ENCODE measurements at places on chromosomes 5 and 9.

- DNase-seq = peak; percentile 33
These were observed 558 bp upstream of the SMAD5 start for GRCh38 chr5:136132087-136132486.

GRCh38 chr9:93299418-93300174, 115.7 kb downstream of the WNK2 start:
- no peak for DNase-seq

- DNase-seq = peak; percentile 71
These were observed 6.9 kb downstream of the UGT3A2 start for GRCh38 chr5:36059571-36060419.

GRCh38 chr9:111527347-111527746, 2.4 kb downstream of the ZNF483 start:
- DNase-seq = peak; percentile 47

DNA sequence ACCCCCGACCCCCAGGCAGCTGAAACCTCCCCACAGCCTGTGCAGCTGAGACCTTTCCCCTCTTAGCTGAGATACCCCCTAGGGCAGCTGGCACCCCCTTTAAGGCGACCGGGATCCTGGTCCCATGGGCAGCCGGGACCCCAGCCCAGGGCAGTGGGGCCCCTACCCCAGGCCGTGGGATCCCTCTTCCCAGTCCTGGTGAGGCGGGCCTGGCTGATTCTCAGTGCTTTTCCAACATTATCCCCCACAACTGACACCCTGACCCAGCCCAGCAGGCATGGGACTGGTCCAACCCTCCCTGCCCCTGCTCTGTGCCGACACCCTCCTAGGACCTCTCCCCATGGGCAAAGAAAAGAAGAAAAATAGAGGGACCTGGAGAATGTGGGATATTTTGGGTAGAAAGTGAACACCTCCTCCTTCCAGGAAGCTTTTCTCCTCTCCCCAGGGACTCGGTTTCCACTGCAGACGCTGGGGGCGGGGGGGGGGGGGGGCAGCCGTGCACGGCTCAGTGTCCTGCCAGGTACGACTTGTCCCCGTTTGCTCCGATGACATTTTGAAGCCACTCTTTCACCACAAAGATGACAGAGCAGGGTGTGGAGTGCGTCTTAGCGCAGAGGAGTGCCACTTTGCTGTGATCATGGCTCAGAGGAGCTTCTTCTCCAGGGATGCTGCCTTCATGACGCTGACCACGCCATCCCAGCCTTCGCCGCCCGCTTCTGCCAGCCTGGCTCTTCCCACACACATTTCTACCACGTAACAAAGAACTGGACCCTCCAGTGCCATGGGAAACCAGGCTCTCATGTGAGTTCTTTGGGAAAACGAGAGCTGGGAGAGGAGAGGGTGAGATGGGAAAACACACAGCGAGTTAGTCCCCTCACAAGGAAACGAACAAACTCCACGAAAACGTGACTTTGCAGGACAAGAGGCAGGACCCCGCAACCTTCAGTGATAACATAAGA, 47.5 kb downstream of the MRPL36 start:
- DNase-seq = no peak

DNA sequence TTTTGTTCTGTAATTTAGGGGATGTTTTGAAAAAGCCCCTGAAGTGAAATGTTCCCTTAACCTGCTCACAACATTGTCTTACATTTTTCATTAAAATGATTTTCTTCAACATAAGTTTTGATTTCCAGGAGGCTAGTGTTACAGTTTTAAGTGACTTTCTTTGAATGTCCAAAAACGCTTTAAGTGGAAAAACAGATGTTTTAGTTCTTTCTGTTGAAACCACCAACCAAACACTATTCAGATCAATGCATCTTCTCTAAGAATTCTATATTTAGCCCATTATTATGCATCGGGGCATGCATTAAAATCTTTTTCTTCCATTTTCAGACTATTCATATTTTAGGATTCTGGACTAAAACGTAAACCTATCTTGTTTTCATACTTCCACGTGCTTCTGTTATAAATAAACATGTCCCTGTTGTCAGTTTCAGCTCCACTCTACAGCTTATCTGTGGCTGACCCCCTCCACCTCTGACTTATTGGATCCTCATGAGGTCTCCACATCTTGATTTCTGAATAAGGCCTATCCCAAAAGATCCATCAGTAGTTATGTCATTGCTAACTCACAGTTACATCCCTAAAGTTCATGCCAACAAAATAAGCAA, 882.3 kb upstream of the SEMA6A start:
- no peak for DNase-seq

DNA sequence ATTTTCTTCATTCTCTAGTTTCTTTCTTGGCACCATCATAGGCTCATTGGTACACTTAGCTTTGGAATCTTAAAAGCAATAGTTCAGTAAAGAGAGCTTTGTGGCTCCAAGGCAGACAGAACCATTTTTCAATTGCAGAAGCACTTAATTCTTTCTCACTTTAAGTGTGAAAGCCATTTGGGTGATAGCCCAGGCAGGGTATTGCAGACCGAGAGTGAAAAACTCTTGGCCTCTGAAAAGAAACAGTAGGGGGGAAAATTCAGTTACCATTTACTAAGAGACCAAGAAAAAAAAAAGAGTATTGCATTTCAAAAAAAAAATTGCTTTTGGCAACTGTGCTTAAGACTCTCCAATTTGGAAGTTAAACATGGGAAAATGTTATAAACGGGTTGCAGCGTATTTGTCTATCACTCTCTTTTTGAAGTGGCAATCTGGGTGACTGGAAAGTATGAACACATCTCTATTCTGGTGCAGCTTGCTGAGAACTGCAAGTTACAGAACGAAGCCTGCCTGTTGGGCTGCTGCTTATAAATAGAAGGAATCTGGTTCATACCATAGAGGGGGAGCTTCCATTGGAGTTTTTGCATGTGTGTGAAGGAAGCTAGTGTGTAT, 170.5 kb downstream of the TLE4 start:
- no peak for DNase-seq

DNA sequence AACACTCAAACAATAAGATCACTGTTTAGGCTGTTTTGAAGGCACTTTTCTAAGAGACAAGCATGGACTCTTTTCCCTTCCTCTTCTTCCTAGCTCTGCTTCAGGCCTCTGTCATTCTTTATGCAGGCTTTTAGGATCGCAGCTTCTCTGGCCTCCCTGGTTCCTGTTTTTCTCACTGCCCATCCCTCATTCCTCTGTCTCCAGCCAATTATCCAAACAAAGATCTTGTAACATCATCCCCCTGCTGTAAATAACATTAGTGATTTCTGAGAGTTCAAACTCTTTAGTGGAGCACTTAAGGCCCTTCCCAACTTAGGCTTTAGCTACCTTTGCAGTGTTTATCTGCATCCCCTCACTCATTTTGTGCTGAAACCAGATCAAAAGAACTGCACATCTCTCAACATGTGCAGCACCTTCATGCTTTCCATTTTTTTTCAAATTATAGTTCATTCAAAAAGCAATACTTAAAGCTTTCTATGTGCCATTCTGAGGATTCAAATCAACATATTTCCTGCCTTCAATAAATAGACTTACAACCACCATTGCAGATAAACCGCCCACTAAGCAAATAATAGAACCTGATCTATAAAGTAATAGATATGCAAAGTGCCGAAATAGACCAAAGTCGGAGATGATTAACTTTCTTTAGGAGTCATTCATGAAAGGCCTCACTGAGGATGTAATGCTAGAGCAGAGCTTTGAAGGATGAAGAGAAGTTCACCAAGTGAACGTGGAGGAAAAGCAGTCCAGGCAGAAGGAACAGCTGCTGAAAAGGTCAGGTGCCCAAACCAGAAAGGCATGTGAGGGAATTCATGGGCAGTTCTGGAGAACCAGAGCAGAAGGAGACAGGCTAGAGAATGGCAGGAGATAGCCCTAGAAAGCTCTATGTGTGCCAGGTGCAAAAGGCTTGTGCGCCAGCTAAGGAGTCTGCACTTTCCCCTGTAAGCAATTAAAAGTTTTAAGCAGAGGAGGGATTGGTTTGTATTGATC, 95.8 kb upstream of the ZNF366 start:
- DNase-seq = no peak

GRCh38 chr9:104808035-104808614, 44.2 kb downstream of the NIPSNAP3B start:
- DNase-seq = peak; percentile 83

DNA sequence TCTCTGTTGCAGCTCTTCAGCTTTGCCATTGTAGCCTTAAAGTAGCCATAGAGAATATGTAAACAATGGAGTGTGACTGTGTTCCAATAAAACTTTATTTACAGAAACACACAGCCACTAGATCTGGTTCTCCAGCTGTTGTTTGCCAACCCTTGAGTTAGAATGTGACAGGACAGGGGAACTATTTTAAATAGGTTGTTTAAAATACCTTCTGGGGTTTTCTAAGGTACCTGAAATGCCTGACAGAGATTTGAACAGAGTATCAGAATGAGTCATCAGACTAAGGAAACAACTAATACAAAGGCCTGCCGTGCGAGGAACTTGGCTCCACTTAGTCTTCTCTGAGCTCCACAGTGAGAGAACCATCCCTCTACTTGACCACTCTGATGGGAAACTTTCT, 85.4 kb downstream of the HSD17B4 start:
- DNase-seq = no peak

- DNase-seq = no peak
These were observed 201.3 kb downstream of the FANCC start for GRCh38 chr9:95116002-95116807.

- peak; percentile 40 for DNase-seq
These were observed 167.2 kb downstream of the HMHB1 start for GRCh38 chr5:143979044-143979690.

DNA sequence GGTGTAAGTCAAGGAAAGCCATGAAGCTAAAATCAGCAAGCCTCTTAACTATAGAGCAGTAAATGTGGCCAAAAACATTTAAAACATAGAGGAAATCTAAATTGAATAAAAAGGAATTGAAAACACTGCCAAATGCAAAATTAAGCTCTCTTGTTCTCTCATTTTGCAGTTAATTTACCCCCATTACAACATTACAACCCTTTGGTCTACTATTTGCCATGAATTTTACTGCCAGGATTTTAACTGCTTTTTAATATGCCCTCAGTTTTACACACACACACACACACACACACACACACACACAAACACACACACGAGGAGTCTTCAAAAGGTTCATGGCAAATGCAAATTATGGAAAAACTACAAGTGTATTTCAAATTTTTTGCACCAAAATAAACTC, 91.4 kb upstream of the ACO1 start:
- DNase-seq = no peak

GRCh38 chr5:68277431-68277830, 61.9 kb downstream of the PIK3R1 start:
- DNase-seq = no peak

DNA sequence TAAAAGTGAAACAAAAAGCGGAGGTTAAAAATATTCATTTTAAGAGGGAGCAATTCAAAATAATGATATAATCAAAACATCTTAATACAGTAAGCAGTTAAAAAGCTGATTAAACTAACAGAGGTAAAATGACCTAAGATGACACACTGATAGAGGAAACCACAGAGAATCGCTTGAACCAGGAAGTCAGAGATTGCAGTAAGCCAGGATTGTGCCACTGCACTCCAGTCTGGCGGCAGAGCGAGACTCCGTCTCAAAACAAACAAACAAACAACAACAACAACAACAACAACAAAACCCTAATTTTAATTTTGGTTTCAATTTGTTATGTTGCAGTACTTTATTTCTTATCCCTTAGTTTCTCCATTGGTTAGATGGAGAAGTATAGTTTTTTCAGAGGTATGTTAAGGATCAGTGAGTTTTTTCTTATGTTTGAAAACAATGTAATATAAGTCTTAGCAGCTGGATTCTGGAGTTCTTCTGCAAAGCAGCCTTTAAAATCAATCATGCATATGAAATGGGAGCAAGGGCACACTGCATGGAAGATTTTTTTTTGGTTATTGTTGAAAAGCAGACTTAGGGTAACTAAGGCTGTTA, 58.5 kb downstream of the MLANA start:
- DNase-seq = peak; percentile 43

- no peak for DNase-seq
These were observed 38.9 kb upstream of the CTXN3 start for GRCh38 chr5:127609957-127610356.

DNA sequence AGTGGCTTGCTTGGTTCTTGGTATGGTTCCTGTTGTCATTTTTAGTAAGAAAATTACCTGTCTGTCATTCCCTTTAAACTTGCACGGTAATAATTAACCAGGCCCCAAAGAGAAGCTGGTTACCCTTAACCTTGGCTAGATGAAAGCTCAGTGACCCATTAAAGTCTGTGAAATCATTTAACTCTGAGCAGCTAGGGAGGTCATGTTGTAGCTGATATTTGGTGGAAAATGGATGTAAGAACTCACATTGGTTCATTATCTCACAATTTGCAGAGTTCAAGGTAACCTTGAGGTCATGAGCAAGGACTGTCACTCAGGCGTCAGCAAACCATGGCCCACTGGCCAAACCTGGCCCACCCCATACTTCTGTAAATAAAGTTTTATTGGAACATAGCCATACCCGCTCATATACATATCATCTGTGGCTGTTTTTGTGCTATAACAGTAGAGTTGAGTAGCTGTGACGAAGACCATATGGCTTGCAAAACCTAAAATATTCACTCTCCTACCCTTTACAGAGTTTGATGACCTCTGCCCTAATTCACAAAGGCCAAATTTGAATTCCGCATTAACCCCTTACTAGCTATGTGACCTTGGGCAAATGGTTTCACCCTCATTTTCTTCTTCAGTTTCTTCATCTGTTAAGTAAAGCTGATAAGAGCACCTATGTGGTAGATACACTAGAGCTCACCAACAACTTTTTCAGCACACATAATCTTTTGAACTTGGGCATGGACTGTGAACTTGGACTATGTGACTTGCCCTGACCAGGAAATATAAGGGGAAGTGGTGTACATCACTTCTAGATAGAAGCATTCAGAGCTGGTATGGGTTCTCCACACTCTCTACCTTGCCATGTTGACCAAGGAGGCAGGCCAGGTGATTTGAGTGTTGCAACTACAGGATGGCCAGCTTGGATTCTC, 61.5 kb upstream of the CPEB4 start:
- no peak for DNase-seq

DNA sequence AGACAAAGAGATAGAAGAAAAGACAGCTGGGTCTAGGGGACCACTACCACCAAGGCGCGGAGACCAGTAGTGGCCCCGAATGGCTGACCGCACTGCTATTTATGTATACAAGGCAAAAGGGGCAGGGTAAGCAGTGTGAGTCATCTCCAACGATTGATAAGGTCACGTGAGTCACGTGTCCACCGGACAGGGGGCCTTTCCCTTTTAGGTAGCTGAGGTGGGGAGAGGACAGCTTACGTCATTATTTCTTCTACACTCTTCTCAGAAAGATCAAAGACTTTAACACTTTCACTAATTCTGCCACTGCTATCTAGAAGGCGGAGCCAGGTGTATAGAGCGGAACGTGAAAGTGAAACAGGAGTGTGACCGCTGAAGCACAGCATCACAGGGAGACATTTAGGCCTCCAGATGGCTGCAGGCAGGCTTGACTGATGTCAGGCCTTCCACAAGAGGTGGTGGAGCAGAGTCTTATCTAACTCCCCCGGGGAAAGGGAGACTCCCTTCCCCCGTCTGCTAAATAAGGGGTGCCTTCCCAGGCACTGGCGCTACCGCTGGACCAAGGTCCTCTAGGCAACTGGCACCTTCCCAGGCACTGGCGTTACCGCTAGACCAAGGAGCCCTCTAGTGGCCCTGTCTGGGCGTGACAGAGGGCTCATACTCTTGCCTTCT, 6.1 kb upstream of the PRR16 start:
- peak; percentile 76 for DNase-seq

All from GM23248 (cell line).